ENCODE measurements at places on chromosomes 5 and 9.

DNA sequence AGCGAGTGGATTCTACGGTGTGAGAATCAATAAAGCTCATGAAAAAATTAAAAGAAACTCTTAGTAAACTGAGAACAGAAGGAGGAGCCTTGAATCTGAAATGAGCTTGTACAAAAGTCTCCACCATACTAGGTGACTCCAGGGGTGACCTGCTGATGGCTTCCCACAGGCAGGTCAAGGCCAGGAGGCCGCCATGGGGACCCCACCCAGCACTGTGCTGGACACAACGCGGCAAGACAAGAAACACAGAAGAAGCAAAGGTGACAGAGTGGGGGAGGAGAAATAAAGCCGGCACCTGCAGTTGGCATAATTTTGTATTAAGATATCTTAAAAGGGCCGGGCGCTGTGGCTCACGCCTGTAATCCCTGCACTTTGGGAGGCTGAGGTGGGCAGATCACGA lies 12.1 kb upstream of the SLC6A19 start:
- no peak overlapping the region for H3K4me3 ChIP-seq
- no peaks in the 10 kb centered on the region for H3K27me3 ChIP-seq
- no peak for DNase-seq
- no peak overlapping the region for H3K27ac ChIP-seq
- H3K36me3 ChIP-seq, result no peaks in the 10 kb centered on the region
- H3K4me1 ChIP-seq, result no peaks in the 10 kb centered on the region

GRCh38 chr9:13269589-13270452 lies 9.7 kb downstream of the MPDZ start:
- H3K4me1 ChIP-seq, result no peaks in the 10 kb centered on the region
- H3K27me3 ChIP-seq, result no peaks in the 10 kb centered on the region
- H3K36me3 ChIP-seq, result no peaks in the 10 kb centered on the region
- no peak for DNase-seq
- no peak overlapping the region for H3K4me3 ChIP-seq

GRCh38 chr5:176921714-176922113 lies 22.6 kb upstream of the HK3 start:
- H3K4me3 ChIP-seq, result no peak overlapping the region
- H3K27ac ChIP-seq, result no peak overlapping the region
- H3K27me3 ChIP-seq, result no peaks in the 10 kb centered on the region

GRCh38 chr5:107952450-107952849 lies 281.7 kb upstream of the EFNA5 start:
- H3K27me3 ChIP-seq, result no peaks in the 10 kb centered on the region
- no peak overlapping the region for H3K27ac ChIP-seq
- no peaks in the 10 kb centered on the region for H3K4me1 ChIP-seq
- no peaks in the 10 kb centered on the region for H3K36me3 ChIP-seq
- DNase-seq, result no peak

GRCh38 chr5:97171703-97172102 lies 11.3 kb downstream of the RIOK2 start:
- H3K36me3 ChIP-seq, result peaks cover 52% of the 10 kb centered on the region
- peaks cover 12% of the 10 kb centered on the region for H3K4me1 ChIP-seq
- H3K27ac ChIP-seq, result no peak overlapping the region
- no peaks in the 10 kb centered on the region for H3K27me3 ChIP-seq
- no peak overlapping the region for H3K4me3 ChIP-seq
- DNase-seq, result no peak

- peaks cover 3% of the 10 kb centered on the region for H3K27me3 ChIP-seq
- H3K27ac ChIP-seq, result no peak overlapping the region
- no peaks in the 10 kb centered on the region for H3K36me3 ChIP-seq
- DNase-seq, result no peak
Measured at GRCh38 chr9:16869882-16870595, 431 bp downstream of the BNC2 start.

- H3K27me3 ChIP-seq, result no peaks in the 10 kb centered on the region
- H3K27ac ChIP-seq, result no peak overlapping the region
- no peak overlapping the region for H3K4me3 ChIP-seq
- H3K4me1 ChIP-seq, result peaks cover 31% of the 10 kb centered on the region
- DNase-seq, result no peak
- H3K36me3 ChIP-seq, result no peaks in the 10 kb centered on the region
Measured at GRCh38 chr9:124256517-124257069, 1.2 kb upstream of the NEK6 start.

DNA sequence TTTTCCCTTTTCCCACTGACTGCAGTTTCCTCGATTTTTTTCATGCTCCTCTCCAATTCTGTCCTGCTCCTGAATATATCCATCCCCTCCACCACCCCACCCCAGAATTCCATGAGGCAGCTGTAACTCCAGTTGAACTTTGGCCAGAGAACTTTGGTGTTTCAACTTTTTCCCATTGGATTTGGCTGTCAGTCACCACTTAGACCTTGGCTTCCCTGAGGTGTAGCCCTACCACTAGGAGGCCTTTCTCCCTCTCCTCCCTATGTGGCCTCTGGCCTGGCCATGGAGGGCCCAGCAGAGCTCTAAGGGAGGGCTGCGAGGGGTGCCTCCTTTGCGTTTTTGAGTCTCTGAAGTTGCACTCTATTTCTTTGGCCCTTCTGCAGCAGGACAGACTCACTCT lies 261.3 kb downstream of the PIK3R1 start:
- DNase-seq, result no peak
- no peak overlapping the region for H3K27ac ChIP-seq
- H3K4me1 ChIP-seq, result no peaks in the 10 kb centered on the region
- no peak overlapping the region for H3K4me3 ChIP-seq
- no peaks in the 10 kb centered on the region for H3K36me3 ChIP-seq
- H3K27me3 ChIP-seq, result no peaks in the 10 kb centered on the region

DNA sequence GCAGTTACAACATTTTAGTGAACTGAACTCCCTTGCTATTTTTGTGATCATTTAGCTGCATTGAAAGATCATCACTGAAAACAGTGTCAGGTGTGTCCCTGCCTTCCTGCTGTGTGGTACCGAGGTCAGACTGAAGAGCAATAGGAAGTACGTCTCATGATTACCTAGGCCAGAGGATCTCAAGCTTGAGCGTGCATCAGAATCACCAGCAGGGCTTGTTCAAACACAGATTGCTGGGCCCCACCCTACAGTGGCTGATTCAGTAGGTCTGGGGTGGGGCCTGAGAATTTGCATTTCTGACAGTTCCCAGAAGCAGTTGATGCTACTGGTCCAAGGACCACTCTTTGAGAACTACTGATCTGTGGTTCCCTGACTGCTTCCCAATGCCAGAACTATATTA lies 159.6 kb downstream of the ACTL7B start:
- H3K27me3 ChIP-seq, result no peaks in the 10 kb centered on the region
- H3K36me3 ChIP-seq, result no peaks in the 10 kb centered on the region
- no peak overlapping the region for H3K4me3 ChIP-seq
- no peak for DNase-seq
- no peaks in the 10 kb centered on the region for H3K4me1 ChIP-seq

- H3K27ac ChIP-seq, result no peak overlapping the region
- H3K4me1 ChIP-seq, result no peaks in the 10 kb centered on the region
- DNase-seq, result no peak
- H3K36me3 ChIP-seq, result no peaks in the 10 kb centered on the region
- H3K4me3 ChIP-seq, result no peak overlapping the region
- H3K27me3 ChIP-seq, result no peaks in the 10 kb centered on the region
Measured at GRCh38 chr5:9781275-9781674, 151.1 kb upstream of the TAS2R1 start.

DNA sequence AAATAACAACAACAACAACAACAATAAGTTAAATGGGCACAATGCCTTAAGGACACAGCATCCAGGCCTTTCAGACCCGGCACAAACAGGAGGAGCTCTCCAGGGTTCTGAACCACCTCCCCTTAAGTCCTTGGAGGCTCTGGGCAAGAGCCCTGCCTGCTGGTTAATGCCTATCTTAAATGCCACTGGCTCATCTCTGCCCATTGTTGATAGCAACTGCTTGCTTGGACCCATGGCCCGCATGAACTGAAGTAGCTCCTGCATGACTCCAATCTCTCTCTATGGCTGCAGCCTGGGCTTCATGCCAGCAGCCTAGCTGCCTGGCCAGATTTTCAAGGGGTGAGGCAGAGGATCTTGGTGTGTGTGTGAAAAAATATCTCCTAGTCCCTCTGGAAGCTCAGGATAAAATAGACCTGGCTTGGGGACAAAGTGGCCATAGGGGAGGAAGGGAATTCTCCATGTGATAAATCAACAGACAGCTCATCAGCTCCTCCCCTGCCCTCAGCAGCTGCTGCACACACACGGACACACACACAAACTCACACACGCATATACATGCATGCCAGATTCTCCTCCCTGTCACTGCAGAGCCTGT lies 27.4 kb downstream of the FAM219A start:
- no peaks in the 10 kb centered on the region for H3K4me1 ChIP-seq
- DNase-seq, result no peak
- no peak overlapping the region for H3K4me3 ChIP-seq
- H3K27me3 ChIP-seq, result no peaks in the 10 kb centered on the region
- no peak overlapping the region for H3K27ac ChIP-seq

GRCh38 chr5:51194671-51195070 lies 188.6 kb upstream of the ISL1 start:
- H3K4me3 ChIP-seq, result no peak overlapping the region
- no peaks in the 10 kb centered on the region for H3K36me3 ChIP-seq
- H3K4me1 ChIP-seq, result no peaks in the 10 kb centered on the region
- no peaks in the 10 kb centered on the region for H3K27me3 ChIP-seq
- H3K27ac ChIP-seq, result no peak overlapping the region

DNA sequence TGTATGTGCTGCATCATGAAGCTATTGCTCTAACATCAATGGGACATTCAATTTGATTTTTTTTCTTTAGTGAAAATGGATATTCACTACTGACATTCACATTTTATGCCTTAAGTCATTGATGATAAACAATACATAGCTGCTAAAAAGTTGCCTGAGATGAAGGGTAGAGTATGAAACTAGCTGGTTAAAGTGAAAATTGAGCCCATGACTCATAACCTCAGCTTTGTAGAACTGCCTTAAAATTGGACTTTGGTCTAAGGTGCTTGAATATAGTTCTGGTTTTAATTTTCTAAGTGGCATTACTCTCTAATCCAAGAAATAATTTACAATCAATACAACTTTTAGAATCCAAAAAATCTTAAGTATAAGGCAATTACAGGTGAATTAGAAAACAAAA lies 740.4 kb upstream of the RIOK2 start:
- no peaks in the 10 kb centered on the region for H3K4me1 ChIP-seq
- H3K27ac ChIP-seq, result no peak overlapping the region
- H3K36me3 ChIP-seq, result no peaks in the 10 kb centered on the region
- H3K27me3 ChIP-seq, result no peaks in the 10 kb centered on the region
- no peak for DNase-seq

DNA sequence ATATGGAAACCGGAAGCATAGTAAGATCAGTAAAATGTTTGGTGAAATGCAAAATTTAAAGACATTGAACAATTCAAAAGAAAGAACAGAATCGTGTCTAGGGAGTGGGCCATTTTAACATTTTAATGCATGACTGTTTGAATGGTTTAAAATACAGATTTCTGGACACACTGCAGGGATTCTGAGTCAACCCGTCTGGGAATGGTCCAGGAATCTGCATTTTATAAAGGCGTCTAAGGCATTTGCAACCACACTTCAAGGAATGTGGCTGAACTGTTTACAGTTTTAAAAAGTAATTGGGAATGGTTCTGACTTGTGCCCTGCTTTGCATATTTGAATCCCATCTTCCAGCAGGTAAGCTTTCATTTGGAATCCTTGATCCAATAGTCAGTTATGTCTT lies 811.7 kb upstream of the WWC1 start:
- H3K4me3 ChIP-seq, result no peak overlapping the region
- DNase-seq, result no peak
- no peaks in the 10 kb centered on the region for H3K27me3 ChIP-seq
- no peaks in the 10 kb centered on the region for H3K36me3 ChIP-seq
- H3K4me1 ChIP-seq, result no peaks in the 10 kb centered on the region
- no peak overlapping the region for H3K27ac ChIP-seq

- no peaks in the 10 kb centered on the region for H3K4me1 ChIP-seq
- H3K36me3 ChIP-seq, result no peaks in the 10 kb centered on the region
- DNase-seq, result no peak
- no peaks in the 10 kb centered on the region for H3K27me3 ChIP-seq
Measured at GRCh38 chr9:100729336-100729895, 151.5 kb downstream of the CAVIN4 start.

DNA sequence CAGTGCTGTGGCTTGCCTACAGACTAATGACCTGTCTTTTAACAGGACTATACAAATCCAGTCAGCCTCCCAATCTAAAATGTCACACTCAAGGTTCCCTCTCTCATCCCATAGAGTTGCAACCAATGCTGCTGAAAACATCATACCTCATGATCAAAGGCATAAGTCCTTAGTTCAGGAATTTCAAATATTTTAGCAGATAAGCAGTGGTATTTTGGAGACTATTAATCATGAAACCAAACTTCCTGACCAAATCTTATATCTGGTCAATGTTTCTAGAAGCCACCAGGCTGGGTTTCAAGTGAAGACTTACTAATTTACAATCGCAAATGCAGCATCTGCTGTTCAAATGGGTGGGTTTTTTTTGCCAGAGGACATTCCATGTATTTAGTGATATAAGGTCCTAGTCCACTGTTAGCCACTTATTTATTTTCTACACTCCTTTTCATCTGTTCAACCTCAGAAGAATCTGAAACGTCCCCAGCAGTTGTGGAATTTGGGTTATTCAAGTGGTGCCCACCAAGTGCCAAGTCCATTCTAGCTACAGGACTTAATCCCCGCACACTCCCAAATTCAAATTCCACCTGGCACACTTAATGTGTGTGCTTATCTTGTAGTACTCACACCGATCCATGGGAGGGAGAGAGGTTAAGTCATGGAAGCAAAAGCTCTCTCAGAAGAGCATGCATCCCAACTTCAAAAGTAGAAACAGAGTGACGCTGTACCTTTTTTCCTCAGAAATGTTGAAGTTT lies 5.8 kb downstream of the TAS2R1 start:
- H3K4me3 ChIP-seq, result no peak overlapping the region
- no peaks in the 10 kb centered on the region for H3K27me3 ChIP-seq
- H3K4me1 ChIP-seq, result no peaks in the 10 kb centered on the region

DNA sequence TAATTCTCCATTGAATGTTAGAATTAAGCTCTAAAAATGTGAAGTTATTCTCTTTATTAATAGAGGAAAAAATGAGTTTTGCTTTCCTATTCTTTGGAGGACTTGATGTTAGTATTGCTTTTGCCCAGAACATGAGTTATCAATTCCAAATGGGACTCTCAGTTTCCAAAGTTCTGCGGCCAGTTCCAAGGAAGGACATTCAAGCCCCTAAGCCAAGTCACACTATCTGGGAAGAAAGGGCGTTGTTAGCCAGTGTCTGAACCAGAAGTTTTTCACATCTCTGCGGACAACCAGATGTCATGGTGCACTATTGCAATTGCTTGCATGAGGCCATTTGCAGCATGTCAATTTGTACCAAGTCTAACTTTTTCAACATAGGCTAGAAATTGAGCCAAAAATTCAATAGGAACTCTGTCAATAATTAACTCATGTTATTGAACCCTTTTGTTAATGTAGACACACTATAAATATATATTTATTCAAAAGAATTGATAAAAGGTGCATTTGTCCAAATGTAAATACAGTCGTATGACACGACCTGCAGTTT lies 183.3 kb upstream of the PIK3R1 start:
- no peaks in the 10 kb centered on the region for H3K36me3 ChIP-seq
- H3K4me3 ChIP-seq, result no peak overlapping the region
- no peak overlapping the region for H3K27ac ChIP-seq
- no peak for DNase-seq

GRCh38 chr5:7420510-7421280 lies 24.8 kb downstream of the ADCY2 start:
- H3K27ac ChIP-seq, result no peak overlapping the region
- no peaks in the 10 kb centered on the region for H3K36me3 ChIP-seq
- no peaks in the 10 kb centered on the region for H3K4me1 ChIP-seq
- H3K27me3 ChIP-seq, result no peaks in the 10 kb centered on the region
